ENCODE measurements at places on chromosomes 7 and 10.
A peak's percentile ranks its signal among the peaks of the same experiment; 100 is the strongest.

DNA sequence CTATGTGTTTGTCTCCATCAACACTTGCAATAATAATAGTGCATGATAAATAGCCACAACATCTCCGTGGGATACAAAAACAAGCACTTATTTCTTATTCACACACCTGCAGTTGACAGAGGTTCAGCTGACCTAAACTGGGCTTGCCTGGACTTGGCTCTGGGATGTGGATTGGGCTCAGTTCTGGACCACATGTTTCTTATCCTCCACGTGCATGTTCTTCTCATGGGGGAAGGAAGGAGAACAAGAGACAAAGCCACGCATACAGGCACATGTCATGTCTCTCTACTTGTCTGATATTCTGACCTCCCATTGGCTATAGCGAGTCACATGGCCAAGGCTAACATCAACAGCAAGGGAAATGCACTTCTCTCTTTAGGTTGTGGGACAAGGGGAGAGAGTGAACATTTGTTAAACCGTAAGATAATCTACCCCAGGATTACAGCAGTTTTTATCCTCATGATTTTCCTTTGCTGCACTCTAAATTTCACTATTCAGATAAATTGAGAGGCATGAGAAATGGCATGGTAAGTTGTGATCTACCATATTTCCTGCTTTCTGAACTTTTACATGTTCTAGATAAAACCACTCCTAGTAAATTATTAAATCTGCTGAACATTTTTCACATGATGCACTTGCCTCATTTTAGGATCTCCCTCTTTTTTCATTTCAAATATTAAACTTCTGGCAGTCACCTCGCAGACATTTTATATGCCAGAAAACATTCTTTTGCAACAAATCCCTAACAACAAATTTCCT is 33.7 kb downstream of the CFAP58 start:
- no peak for DNase-seq

- no peak for DNase-seq
These were observed 387.2 kb downstream of the PARD3 start for GRCh38 chr10:34427911-34428216.

- no peak for DNase-seq
These were observed 6.8 kb upstream of the VSIR start for GRCh38 chr10:71780156-71780555.

DNA sequence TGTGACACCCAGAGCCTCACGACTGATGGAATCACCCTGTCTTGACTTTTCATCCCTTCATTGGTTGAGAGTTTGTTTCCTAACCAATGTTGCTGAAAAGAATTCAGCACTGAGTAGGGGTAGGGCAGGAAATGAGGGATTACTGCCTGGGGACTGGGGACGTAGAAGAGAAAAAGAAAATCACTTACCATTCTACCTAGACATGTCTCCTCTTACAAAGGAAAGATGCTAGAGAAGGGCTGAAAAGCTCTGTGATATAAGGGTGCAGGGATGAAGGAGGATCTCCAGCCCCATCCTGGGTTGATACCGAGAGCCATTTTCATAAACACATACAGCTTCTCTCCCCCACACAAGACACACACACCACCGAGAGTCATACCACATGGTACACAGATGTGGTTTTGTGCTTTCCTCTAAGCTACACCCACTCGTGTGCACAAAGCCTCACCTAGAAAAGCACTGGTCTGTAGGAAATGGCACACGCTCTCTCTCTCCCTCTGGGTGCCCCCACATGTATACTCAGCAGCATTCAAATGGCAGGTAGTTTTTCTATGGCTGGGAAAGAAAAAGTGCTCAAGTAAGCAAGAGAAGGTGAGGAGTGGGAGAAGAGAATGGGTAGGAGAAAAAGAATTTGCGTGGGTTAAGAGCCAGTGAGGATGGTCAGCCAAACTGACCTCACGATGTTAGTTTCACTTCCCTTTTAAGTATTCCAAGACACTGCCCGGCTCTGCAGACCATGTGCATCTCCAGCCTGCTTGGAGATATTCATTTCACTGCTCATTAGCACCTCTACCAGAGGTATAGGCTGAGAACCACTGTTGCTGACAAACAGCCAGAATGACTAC is 85.8 kb downstream of the CALD1 start:
- DNase-seq = peak; percentile 55

GRCh38 chr7:117048882-117049281 is 95.6 kb downstream of the ST7 start:
- DNase-seq = no peak

DNA sequence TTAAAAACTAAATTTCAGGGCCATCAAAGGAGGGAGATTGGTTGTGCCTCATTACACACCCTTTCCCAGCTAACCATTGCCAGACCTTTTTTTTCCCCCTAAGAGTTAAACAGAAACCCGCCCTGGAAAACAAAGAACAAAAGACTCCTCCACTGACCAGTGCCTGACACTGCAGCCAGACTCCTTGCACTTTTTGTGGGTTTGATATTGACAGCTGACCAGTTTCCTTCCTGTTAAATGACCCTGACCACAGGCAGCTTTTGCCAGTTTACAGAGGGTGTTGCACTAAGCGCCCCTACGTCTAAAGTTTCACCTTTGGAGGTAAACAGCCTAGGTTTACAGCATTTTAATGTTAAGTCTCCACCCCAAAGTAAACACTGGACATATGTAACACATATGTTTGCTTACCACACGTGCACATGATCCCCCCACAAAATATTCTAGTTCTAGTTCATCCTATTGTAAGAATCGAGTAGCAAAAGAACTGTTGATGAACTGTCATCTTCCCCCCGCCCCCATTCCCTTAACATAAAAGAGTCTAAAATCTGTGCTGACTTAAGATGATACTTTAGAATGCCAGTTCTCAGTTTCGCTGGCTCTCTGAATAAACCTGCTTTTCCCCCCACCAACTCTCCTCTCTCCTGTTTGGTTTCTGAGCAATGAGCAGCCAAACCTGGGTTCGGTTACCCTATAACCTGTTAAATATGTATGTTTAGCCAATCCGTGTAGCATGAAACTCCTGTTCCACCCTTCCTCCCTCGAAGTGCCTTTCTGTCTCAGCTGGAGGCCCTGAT is 38.0 kb downstream of the FOXI2 start:
- DNase-seq = no peak

DNA sequence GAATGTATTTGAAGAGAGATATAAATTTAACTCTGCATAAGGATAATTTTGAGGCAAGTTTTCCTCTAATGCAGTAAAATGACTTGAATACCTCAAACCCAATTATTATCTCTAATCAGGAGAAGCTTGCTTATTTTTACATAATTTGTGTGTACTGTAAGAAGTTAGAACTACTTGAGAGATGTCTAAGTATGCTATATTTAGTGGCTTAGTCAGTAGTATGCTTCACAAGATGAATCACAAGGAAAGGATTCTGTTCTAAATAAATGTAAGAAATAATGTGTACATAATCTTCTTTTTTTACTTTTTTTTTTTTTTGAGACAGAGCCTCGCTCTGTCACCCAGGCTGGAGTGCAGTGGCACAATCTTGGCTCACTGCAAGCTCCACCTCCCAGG is 13.7 kb downstream of the PHTF2 start:
- no peak for DNase-seq

GRCh38 chr7:37825038-37825437 is 23.4 kb upstream of the NME8 start:
- no peak for DNase-seq

DNA sequence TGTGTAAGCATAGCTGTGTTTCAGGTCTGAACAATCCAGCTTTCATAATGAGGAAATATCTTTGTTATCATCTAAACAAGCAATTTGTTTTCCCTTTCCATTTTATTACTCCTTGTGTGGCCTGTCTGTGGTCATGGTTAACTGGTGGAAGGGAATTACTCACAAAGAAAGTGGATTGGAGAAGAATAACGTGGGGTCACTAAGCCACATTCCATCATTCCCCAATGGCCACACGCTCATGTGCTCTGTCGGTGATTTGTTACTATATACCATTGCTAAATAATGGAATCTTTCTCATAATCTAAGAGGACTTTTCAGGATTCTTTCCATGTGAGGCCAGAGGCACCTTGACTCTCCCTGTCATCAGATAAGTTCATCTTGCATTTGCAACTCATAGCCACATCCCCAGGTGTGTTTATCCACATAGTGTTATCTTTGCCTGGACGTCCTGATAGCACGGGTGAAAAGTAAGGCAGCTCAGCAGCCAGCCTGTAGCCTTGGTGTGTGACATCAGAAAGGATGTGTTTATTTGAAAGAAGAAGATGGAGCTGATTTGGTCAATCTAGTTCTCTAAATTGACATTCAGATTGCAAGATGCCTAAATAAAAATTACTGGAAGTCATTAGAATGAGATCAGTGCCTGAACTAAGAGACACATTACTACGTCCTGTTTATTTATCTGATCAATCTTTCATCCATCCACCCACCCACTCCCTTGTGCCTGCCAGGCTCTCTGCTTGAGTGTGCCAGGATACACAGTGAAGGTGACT is 128.9 kb downstream of the CELF2 start:
- no peak for DNase-seq

- DNase-seq = no peak
These were observed 18.9 kb downstream of the NOD1 start for GRCh38 chr7:30459591-30460245.

- no peak for DNase-seq
These were observed 169.9 kb upstream of the ADO start for GRCh38 chr10:62634576-62634975.

GRCh38 chr10:51031950-51032349 is 42.3 kb upstream of the PRKG1 start:
- no peak for DNase-seq

DNA sequence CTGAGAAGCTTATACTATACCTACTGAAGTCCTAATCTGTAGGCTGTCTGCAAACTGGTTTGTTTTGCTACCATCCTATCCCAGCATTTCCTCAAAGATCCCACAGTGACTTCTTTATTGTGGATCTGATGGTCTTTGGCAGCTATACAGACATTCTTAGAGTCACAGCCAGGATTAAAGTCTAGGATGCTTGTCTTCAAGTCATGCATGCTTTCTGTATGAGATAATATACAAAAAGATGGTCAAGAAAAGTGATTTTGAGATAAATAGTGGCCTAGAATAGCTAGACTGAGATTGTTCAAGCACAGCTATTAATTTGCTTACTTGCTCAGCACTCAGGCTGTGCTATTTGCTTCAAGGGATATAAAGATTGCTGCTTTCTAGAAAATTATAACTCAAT is 454.4 kb downstream of the AUTS2 start:
- DNase-seq = no peak

GRCh38 chr7:99267841-99268576 is 4.6 kb upstream of the MYH16 start:
- DNase-seq = no peak

DNA sequence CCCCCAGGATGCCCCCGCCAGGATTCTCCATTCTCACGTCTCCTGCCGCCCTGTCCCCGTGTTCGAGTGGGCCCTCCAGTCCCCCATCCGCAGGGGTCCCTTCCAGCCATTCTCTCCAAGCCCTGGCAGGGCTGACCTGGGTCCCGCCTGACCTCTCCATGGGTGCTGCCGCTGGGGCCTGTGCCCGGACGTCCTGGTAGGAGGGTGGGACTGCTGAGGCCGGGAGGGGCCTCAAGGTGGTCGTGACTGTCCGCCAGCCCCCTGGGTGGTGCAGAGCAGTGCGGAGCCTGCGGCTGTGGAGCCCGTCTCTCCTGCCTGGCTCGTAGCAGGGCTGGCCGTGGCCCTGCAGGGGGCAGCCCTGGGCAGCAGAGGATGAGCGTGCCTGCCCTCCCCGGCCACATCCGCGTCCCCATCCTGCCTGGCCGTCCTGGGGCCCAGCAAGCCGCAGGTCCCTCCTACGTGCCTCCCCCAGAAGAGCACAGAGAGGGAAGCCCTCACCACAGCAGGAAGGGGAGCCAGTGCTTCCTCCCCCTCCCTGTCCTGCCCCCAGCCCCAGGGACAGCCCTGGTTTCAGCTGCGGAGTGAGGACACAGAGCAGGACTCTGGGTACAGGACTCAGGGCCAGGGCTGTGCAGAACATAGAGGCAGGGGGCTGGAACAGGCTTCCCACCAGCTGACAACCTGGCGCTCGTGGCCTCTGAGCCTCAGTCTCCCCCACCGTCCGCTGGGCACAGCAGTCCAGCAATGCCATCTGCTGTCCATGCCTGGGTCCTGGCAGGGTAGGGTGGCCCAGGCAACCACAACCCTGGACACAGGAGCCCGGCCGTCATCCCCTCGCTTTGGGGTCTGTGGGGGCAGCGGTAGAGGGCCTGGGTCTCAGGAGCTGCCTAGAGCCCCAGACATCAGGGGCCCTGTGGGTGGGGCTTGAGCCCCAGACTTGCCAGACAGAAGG is 1.5 kb upstream of the GRIFIN start:
- peak; percentile 19 for DNase-seq

DNA sequence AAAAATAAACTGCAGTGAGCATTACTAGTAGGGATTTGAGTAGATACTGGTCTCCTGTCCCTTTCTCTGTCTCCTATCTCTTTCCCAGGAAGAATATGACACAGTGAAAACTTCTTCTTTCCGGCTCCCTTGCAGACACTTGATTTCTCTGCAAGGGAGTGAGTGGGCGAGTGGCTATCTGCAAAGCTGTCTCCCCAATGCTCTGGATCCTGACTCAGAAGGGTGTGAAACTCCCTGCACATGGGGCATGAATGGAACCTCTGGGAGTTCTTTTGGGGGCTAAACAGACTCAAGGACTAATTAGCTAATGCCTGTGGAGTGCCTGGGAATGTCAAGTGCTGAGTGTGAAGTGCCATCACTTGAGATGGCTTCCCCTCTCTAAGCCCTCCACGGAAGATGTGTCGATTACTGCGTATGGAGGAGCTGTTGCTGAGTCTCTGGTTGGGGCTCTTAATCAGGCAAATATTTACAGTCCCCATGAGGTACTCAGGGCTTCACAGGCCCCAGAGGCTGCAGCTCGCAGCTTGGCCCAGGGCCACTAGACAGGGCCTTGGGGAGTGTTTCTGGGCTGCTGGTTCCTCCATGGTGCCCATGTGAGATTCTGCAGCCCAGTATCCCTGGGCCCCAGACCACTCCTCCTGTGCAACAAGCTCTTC is 139.8 kb downstream of the RPS24 start:
- no peak for DNase-seq

GRCh38 chr10:51468424-51468823 is 231.0 kb downstream of the CSTF2T start:
- no peak for DNase-seq

DNA sequence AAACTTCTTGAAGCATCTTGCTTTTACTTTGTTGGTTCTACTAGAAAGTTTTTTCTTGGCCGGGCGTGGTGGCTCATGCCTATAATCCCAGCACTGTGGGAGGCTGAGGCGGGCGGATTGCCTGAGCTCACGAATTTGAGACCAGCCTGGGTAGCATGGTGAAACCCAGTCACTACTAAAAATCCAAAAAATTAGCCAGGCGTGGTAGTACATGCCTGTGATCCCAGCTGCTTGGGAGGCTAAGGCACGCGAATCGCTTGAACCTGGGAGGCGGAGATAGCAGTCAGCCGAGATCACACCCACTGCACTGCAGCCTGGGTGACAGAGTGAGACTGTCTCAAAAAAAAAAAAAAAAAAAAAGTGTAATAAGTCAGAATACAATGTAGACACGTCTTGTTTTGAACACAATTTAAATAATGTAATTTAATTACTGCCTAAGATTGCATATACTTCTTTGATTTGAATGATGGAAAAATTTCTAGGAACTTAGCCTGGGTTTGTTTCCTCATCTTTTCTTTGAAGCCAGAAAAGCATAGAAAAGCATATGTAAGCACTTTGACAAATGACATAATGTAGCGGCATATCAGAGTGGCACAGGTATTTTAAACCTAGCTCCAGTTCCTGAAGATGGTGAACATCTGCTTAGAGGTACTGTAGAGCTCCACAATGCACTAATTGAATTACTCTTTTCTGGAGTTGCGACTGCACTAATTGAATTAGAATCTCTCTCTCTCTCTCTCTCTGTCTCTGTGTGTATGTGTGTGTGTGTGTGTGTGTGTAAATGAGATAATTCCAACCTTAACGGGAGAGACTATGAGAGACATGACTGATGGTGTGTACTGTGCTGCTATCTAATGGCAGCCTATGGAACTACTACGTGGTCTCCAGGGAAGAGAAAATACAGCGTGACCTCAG is 87.8 kb downstream of the BTRC start:
- no peak for DNase-seq

Data from CD4-positive, alpha-beta T cell (primary cell).